Cortex of kidney (tissue), 1 donor: ENCODE measurements at places on chromosomes 7 and 10.

- DNase-seq = no peak
These were observed 440 bp upstream of the MINDY3 start for GRCh38 chr10:15860692-15861201.

DNA sequence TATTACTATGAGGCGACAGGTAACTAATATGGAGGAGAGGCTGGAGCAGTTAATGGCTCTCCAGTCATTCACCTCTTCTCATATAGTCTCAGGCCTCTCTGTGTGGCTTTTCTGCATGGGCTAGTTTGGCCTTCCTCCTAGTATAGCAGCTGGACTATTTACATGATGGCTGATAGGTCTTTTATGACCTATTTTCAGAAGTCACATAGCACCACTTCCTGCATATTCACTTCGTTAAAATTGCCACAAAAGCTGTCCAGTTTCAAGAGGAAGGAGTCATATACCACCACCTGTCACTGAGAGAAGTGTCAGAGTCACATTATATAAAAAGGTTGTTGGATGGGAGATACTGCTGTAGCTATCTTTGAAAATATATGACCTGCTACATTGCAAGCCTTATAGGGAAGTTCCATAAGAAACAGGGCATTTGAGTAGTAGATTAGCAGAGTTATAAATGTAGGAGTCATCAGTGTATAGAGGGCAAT is 8.0 kb upstream of the DMTF1 start:
- no peak for DNase-seq

DNA sequence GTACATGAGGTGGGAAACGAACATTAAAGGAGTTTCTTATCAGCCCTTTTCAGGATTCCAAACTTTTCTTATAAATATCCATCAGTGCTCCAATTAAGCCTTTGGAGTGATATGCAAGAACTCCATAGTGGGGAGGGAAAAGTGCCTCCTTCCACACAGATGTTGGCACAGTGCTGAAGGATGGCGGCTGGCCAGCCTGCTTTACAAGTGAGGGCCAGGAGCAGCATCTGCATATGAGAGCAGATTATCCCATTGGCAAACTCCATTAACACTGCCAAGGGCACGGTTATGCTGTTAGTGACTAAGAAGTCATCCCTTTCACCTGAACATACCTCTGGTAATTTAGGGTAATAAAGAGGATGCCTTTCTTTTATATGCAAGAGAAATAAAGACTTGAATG is 543.1 kb downstream of the CNTNAP2 start:
- no peak for DNase-seq

GRCh38 chr10:97361537-97361901 is 27.0 kb upstream of the FRAT2 start:
- DNase-seq = no peak

DNA sequence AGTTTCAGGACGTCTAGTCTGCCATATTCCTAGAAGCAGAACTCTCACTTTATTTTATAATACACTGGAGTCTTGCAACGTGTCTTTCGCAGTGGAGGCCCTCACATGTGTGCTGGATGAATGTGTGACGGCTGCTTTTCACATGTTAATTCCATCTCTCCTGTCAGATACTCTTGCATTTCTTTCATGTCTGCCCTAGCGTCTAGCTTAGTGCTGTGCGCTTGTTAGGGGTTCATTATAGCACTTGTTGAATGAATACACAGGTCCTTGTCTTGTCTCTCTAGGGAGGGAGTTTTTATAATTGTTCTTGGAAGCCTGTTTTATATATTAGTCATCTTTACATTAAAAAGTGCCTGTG is 94.4 kb downstream of the MAP3K8 start:
- DNase-seq = no peak

GRCh38 chr7:104816537-104816936 is 197.5 kb upstream of the KMT2E start:
- DNase-seq = no peak

GRCh38 chr7:159158888-159159405 is 14.3 kb upstream of the VIPR2 start:
- no peak for DNase-seq

GRCh38 chr10:8396675-8397074 is 342.2 kb downstream of the GATA3 start:
- DNase-seq = no peak

GRCh38 chr7:151053096-151053495 is 4.6 kb downstream of the CDK5 start:
- no peak for DNase-seq
